ENCODE measurements at places on chromosomes 11 and 22. TPM values are rescaled to one million over a fixed set of nuclear protein-coding genes. Genes with fewer than 3 reads are reported as not detected.

Gene CATSPER1
- total RNA-seq: not detected

Gene FXYD2
- total RNA-seq: 0.15 TPM

Gene SCGB1D2
- not detected for total RNA-seq

Gene MN1
- total RNA-seq: 0.45 TPM

Gene KCNK4
- not detected for total RNA-seq

Gene SLC22A9
- total RNA-seq: not detected

Gene APOA1
- total RNA-seq: not detected

All from bronchus fibroblast of lung (primary cell).